ENCODE measurements at places on chromosomes 4 and X.

DNA sequence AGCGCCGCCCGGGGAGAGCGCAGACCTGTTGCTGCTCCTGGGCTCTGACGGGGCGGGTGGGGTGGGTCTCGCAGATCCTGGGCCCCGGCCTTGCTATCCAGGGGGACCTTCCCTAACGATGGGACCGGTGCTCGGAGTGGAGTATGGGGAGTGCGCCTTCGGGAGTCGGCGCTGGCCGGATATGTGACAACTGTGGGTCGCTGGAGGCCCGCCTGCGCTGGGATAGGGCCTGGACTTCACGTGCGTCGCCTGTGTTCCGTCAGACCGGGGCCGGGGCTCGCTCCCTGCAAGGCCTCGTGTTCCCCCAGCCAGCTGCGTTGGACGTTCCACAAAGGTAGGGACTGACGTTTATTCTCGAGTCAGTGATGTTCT is 1.3 kb downstream of the TBL1X start:
- DNase-seq, result no peak

DNA sequence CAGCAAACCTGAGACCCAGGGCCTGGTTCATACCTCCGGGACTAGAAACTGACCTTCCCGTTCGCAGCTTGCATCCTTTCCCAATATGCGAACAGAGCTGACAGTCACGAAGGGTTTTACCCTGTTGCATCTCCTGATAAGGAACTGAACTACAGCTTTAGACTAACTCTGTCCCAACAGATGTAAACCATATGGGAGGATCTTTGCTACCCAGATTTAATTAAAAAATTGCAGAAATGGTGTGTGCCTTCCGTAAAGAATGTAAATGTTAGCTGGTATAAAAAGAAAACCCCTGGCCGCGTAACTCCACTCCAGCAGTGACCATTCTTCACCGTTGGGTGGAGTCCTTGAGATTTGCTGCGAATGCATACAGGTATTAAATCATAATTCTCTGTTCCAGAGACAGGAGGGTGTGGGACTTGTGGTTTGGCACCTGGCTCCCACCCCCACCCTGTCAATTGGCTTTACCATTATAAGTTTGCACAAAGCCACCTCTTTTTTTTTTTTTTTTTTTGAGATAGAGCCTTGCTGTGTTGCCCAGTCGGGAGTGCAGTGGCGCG is 40.6 kb upstream of the SORCS2 start:
- no peak for DNase-seq

- DNase-seq, result no peak
These were observed 124.6 kb downstream of the RRAGB start for GRCh38 chrX:55841962-55842752.

- DNase-seq, result no peak
These were observed 835.5 kb downstream of the PDHA2 start for GRCh38 chr4:96675416-96675815.

GRCh38 chrX:19133231-19133630 is 11.0 kb upstream of the ADGRG2 start:
- no peak for DNase-seq

DNA sequence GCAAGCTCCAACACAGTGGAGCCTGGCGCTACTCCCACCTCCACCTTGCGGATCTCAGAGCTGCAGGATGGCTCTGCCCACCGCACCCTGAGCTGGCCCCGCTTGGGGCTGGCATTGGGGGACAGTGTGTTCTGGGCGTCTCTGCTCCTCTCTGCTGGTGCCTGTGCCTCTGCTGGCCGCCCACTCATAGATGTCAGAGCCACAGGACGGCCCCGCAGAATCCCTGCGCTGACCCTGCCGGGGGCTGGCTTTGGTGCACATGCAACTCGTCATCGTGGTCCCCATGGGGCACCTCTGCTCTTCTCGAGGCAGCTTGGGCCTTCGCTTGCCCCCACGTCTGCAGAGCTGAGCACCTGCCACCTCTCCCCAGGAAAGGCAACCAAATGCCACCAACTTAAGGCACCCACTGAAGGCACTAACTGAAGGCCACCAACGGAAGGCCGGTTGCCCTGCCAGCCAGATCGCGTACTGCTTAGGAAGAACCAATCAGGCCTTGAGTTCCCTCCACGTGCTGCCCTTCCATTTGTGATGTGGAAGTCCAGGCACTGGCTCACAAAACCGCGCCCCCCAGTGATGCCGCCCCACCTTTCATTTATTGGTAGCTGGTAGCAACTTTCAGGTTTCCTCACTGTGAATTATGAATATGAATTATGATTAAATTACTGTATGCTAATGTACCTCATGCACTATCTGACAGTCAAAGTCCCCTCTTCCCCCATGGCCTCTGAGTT is 23.3 kb upstream of the FRG1 start:
- DNase-seq, result no peak

- no peak for DNase-seq
These were observed 32.1 kb downstream of the TAPT1 start for GRCh38 chr4:16194214-16194613.

DNA sequence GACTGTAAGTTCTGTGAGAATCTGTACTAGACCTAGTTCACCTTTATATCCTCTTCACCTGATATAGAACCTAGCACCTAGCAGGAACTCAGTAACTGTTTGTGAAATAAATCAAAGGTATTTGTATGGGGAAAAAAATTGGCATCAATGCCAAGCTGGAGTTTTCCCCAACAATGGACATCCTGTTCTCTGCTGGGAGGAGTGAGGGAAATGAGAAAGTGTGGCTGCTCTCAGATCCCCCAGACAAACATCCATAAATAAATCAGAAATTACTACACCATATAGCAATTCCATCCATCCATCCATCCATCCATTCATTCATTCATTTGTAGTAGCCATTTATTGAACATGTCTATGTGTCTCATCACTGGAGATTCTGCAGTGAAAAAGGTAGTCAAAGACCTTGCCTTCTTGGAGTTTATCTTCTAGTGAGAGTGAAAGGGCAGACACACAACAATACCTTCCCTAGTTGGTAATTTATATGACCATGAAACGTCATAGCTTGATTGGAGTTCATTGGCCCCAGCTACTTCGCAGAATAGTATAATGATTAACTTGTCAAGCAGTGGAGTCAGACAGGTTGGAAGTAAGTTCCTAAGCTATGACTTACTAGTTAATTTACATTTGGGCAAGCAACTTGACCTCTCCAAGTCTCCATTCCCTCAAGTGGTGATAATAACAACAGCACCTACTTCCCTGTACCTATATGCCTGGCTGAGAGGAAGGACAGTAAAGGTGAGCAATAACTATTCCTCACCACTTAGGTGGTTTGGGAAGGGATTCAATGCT is 98.7 kb upstream of the KIT start:
- no peak for DNase-seq

GRCh38 chr4:145387079-145387478 is 94.6 kb upstream of the SMAD1 start:
- no peak for DNase-seq
